ENCODE measurements at places on chromosomes 7 and 10. TPM values are rescaled to one million over a fixed set of nuclear protein-coding genes. Genes with fewer than 3 reads are reported as not detected.

DNA sequence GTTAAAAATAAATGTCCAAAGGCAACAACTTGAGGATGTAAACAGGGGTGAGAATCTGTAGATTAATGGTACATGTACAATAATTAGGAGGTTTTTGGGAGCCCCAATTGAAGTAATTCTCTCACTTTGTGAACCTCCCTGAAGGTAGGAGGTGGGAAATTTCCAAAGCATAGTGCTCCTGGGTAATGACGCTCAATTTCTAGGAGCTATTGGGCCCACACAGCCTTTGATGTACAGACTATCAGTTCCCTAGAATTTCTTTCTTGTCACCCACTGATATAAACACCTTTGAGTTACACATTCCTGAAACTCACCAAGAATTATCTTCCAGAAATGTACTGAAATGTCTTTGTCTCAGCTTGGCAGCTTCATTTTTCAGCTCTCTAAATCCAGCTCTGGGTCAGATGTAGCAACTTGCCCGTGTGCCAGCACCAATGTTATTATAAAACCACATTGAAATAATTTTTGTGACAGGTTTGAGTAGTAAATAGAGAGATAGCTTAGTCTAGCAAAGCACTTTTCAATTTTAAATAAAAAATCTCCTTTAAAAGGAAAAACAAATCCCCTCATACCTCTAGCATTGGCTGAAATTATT is 36.6 kb upstream of the GALNT17 start:
- H3K36me3 ChIP-seq, result no peaks in the 10 kb centered on the region
- DNase-seq, result no peak
- no peaks in the 10 kb centered on the region for H3K4me1 ChIP-seq
- no peak overlapping the region for H3K27ac ChIP-seq
- no peaks in the 10 kb centered on the region for H3K27me3 ChIP-seq

DNA sequence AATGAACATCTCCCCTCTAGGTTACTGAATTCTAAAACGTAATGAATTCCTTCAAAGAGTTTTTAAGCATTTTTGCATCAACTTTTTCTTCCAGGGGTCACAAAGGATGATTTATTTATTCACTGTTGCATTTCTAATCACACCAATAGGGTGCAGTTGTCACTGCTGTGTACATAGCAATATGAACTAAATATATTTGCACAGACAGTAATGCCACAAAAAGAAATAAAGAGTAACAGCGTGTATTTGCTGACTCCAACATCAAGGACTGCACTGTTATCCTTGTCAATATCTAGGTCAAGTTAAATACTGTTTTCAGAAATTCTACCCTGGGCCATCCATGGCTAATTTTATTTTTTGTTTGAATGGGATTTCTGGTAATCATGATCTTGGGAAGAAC is 138.0 kb downstream of the FRMD4A start:
- no peak for DNase-seq
- no peak overlapping the region for H3K4me3 ChIP-seq
- H3K27ac ChIP-seq, result no peak overlapping the region
- H3K36me3 ChIP-seq, result no peaks in the 10 kb centered on the region
- no peaks in the 10 kb centered on the region for H3K4me1 ChIP-seq

Gene SLC16A9
- 18.0 TPM for total RNA-seq

GRCh38 chr7:144969787-144970186 is 133.9 kb upstream of the TPK1 start:
- H3K4me1 ChIP-seq, result no peaks in the 10 kb centered on the region
- no peak overlapping the region for H3K4me3 ChIP-seq
- no peaks in the 10 kb centered on the region for H3K36me3 ChIP-seq
- peaks cover 11% of the 10 kb centered on the region for H3K27me3 ChIP-seq
- no peak overlapping the region for H3K27ac ChIP-seq

Gene CUX1
- total RNA-seq, result 158 TPM

DNA sequence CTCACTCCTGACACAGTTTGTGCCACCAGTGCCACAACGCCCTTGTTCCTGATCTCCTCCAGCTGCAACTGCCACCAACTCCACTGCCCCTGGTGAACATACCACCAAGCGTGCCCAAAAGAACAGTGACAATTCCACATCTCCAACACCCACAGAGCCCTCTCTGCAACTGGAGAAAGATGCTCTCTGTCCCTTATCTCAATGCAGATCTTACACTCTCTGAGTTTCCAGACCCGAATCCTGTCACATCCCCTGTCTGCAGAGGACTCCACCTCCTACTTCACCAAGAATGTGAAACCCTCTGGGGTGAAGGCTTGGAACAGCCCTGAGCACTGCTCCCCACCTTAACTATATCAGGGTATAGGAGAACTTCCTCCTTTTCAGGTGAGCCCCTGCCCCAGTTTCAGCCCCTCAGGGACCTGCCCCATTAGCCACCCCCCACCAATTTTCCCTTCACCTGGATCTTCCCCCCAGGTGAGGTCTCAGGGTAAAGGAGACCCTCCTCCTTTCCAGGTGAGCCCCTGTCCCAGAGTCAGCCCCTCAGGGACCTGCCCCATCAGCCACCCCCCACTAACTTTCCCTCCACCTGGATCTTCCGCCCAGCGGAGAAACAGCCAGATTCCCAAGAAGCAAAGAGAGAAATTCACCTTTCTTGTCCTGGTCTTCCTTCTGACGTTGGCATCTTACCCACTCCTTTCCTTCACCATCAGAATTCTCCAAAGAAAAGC is 55.0 kb downstream of the CPXM2 start:
- no peaks in the 10 kb centered on the region for H3K36me3 ChIP-seq
- H3K27ac ChIP-seq, result no peak overlapping the region
- no peaks in the 10 kb centered on the region for H3K4me1 ChIP-seq
- DNase-seq, result no peak
- H3K27me3 ChIP-seq, result peaks cover 62% of the 10 kb centered on the region

GRCh38 chr7:13155188-13155587 is 467.8 kb downstream of the ARL4A start:
- peak overlapping the region; percentile 91 for H3K27ac ChIP-seq
- H3K27me3 ChIP-seq, result no peaks in the 10 kb centered on the region
- no peaks in the 10 kb centered on the region for H3K36me3 ChIP-seq
- H3K4me1 ChIP-seq, result peaks cover 45% of the 10 kb centered on the region
- no peak overlapping the region for H3K4me3 ChIP-seq
- DNase-seq, result no peak
